ENCODE measurements at places on chromosomes 1 and 21.

DNA sequence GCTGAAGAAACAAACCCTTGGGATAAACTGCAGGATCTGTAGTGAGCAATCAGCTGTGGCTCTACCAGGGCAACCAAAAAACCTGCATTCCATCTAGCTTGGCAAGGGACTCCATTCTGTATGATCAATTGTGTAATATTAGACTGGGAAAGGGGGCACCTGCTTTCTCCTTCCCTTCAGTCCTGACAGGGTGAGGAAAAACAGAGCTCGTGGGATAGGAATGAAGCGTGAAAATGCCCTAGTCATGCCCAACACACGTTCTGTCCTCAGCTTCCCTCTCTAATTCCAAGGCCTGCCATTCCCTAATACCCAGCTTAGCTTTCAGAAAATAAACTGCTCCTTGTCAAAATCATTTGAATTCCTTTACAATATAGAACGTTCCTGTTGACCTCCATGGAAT lies 442.3 kb downstream of the PLPP3 start:
- no peak for DNase-seq

- no peak for DNase-seq
These were observed 157.0 kb downstream of the ADSS2 start for GRCh38 chr1:244294599-244295224.

DNA sequence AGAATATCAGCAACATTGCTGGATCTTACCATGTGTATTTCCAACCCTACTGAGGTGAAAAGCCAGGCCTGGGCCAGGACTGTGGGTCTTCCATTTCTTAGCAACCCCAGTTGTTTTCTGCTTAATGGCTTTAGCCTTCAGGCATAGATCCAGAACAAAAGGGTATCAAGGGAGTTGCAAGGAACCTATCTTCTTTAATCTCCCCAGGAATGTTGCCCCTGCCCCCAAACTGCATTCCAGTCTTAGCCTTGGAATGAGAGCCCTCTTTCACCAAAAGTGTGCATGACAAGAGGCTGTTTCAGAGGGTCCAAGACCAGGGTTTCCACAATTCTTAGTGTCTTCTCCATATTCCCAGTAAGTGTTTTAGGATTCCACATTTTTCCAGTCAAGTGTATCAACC lies 87.9 kb upstream of the SOX13 start:
- no peak for DNase-seq

DNA sequence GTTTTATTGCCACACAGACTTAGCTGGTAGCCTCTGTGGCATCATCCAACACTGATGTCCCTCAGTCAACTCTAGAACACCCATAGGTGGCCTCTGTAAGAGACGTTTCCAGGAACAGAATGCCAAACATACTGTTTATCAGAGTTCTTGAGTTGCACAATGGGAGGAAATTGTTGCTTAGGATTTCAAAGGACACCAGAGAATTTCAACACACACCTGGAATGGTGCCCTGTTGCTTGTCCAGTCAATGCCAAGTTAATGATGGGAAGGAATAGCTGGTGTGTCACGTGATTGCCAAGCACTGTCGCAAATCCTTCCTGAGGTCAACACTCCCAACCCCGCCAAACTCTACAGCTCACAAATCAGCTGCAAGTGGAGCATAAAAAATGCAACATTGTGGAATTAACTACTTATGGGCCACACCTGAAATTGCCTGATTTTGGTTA lies 28.6 kb upstream of the DUSP23 start:
- DNase-seq = no peak

- no peak for DNase-seq
These were observed 5.3 kb downstream of the E2F2 start for GRCh38 chr1:23525558-23526250.

GRCh38 chr1:205481629-205482151 lies 22.8 kb upstream of the CDK18 start:
- DNase-seq = no peak

DNA sequence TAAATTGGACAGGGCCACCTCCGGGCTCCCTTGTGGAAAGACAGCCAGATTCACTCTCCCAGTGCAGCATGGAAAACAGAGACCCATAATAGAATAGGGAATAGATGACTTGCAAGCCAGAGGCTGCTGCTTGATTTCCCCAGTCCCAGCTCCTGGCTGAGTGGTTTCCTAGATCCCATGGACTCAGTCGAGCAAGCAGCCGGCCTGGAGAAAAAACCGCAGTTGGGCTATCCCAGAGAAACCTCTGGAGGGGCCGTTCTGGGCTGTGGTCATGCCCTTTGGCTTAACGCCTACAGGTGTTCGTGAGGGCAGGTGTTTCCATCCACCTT lies 61.7 kb downstream of the ELK4 start:
- DNase-seq = no peak

Measured in stimulated activated CD8-positive, alpha-beta memory T cell treated with anti-CD3 and anti-CD28 coated beads, Interleukin-15, amount 100 ng/mL, for 4 hours (primary cell).